ENCODE measurements at places on chromosomes 5 and 9.

DNA sequence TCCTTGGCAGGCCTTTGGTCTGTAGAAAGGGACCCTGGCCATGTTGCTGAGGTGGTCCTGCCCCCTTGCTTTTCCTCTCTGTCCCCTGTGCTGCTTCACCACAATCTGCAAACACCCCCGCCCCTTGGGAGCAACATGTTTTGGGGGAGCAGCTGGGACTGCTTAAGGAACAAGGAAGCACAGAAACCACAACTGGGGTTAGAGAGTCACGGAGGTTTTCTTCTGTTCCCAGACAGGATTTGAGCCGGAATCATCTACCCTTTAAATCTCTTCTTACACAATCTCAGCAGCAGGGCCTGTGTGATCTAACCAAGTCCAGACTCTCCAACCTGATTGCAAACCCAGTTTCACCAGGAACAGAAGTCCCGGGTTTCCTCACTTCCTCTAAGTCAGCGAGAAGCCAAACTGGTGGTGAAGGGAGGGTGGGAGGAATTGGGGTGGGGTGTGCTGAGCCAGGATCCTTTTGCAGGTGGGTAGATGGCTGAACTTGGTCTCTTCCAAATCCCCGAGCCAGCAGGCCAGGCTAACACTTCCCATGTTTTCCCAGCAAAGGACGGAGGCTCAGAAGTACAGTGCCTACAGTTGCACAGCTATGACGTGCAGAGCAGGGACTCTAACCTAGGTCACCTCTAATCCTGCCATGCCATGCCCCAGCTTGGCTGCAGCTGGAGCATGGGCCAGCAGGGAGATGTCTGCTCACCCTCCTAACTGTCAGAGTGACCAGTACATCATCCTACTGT lies 25.0 kb downstream of the SH3PXD2B start:
- no peak for DNase-seq

GRCh38 chr9:347667-348292 lies 133.1 kb downstream of the DOCK8 start:
- peak; percentile 60 for DNase-seq

- DNase-seq, result no peak
Observed at GRCh38 chr5:77322406-77322805, 111.9 kb downstream of the PDE8B start.

GRCh38 chr9:114288193-114289091 lies 34.5 kb upstream of the ORM1 start:
- DNase-seq, result peak; percentile 86

GRCh38 chr9:93674580-93675335 lies 98.4 kb downstream of the PHF2 start:
- DNase-seq, result no peak

DNA sequence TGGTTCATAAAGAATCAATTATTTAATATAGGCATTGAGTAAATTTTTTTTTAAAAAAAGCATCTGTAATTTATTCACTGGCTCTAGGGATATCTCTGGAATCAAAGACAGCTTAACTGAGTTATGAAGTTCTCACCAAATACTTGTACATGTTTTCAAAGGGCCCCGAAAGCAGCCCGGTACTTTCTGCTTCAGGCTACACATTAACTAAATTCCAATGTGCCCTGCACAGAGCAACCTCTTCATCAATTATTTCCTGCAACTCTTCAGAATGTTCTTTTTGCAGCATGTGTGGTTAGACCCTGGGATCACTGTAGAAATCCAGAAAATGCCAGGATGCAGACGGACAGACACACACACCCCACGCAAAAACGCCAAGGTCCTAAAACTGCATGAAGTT lies 209.0 kb downstream of the EFNA5 start:
- DNase-seq, result no peak

- DNase-seq, result no peak
Observed at GRCh38 chr5:93722588-93722987, 18.8 kb downstream of the POU5F2 start.

- DNase-seq, result no peak
Observed at GRCh38 chr5:173352366-173353349, 24.4 kb upstream of the STC2 start.

DNA sequence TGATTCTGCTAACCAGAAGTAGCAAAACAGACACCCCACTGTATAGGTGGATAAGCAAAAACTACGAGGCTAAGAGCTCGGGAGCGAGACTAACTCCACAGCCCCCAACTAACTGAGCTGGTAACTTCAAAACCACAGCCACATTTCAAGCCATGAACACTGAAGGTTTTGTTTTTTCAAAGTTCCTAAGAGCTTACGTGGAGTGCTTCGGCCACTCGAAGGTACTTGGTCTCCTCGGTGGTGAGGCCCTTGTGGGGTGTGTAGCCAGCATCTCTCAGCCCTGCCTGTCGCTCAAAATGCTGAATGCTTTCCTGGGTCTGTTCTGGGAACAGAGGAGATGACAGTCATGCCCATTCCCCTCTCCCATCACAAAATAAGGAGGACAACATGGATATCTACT lies 11.1 kb downstream of the KIAA1191 start:
- DNase-seq, result peak; percentile 35

- DNase-seq, result no peak
Observed at GRCh38 chr5:170746075-170746960, 37.2 kb upstream of the GABRP start.

DNA sequence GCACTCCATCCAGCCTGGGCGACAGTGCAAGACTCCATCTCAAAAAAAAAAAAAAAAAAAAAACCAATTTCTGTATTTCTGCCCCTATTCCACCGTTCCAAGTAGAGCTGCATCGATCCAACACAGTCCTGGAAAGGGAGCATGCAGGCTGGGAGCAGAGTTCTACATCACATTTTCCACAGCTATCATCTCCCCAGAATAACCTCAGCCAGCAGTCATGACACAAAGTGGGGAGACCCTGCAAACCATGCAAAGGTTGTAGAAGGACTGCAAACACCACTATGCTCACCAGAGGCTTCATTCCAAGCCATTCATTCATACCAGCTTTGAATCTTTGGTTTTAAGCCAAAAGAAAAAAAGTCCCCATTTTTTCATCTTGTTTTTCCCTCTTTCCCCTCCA lies 20.8 kb upstream of the ZNF354A start:
- DNase-seq, result no peak

DNA sequence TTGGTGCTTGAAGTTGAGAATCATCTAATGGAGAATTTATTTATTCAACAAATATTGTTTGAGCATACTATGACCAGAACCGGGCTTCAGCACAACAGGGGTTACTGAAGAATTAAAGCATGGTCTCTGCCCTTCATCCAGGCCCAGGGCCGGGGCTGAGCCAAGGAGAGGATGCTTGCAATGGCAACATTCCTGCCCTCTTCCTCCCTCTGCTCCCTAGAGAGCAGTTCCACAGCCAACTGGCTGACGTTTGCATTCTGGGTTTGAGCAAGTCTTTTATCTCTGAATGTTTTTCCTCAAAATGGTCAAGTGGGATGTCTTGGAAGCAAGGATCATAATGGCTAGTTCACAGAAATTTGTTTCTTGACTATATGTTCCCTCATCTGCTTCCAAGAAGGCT lies 80.7 kb downstream of the GLDC start:
- DNase-seq, result no peak

GRCh38 chr9:17349831-17350230 lies 215.0 kb downstream of the CNTLN start:
- peak; percentile 64 for DNase-seq

DNA sequence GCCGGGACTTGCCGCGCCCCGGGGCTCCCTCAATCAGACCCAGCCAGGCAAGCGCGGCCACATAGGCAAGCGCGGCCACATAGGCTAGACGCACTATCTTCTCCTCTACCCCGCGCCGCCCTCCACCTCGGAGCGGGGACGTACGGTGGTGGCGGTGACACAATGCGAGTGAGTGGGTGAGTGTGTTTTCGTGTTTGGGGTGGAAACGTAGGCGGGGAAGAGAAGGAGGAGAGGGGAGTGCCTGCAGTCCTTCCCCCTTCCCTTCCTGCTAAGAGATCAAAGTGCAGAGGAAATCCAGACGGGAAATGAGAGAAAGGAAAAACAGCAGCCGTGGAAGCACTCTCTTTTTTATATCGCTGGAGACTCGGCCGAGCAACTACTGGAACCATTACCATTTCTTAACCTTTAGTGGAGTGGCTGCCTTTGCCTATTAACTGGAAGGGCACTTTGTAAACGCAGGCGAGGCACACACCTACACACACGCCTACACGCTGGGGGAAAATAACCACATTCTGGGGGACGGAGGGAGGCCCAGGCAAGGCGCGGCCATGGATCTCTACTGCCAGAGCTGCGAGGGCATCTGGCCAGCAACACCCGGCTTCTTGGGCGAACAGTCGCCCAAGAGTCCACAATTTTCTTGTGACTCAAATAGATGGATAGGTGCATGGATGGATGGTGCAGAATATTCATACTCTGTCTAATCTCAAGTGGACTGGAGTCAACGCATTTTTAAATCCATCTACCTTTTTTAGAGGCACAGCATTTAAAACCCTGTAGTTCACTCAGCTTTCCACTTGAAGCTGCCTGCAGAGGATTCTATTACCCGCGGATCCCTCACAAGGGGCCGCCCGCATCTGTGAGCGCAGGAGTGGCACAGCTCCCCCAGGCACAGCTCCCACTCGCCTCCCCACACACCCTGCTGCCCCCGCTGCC lies 2.1 kb downstream of the EDIL3 start:
- DNase-seq, result peak; percentile 77

- peak; percentile 58 for DNase-seq
Observed at GRCh38 chr9:110877374-110877773, 160.9 kb downstream of the LPAR1 start.

DNA sequence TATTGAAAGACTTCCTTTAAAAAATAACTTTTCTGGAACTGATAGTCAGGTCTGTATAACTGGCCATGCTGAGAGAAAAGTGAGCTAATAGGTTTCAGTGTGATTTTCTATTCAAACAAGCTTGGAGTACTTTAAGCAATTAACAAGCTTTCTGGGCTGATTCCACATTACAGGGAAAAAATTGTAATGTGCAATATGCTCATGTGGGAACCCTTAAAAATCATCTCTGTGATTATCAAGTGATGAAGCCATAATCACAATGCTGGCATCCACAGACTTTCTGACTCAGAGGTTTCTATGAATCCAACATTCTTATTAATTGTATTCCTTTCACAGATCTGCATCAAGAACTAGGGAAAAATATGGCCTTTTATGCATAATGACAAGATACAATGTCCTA lies 212.2 kb upstream of the ACO1 start:
- no peak for DNase-seq

DNA sequence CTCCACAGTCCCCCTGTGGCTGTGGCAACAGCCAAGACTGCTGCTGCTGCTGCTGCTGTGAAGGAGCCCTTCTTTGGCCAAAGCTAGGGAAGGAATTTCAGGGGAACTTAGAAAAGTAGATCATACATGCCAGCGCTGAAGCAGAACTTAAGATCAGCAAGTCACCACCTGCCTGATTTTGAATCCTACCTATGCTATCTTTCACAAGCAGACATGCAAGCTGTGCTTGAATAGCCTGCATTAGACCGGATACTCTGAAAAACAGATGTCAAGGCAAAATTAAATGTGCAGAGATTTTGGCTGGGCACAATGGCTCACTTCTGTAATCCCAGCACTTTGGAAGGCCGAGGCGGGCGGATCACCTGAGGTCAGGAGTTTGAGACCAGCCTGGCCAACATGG lies 99.3 kb upstream of the ZNF366 start:
- no peak for DNase-seq

DNA sequence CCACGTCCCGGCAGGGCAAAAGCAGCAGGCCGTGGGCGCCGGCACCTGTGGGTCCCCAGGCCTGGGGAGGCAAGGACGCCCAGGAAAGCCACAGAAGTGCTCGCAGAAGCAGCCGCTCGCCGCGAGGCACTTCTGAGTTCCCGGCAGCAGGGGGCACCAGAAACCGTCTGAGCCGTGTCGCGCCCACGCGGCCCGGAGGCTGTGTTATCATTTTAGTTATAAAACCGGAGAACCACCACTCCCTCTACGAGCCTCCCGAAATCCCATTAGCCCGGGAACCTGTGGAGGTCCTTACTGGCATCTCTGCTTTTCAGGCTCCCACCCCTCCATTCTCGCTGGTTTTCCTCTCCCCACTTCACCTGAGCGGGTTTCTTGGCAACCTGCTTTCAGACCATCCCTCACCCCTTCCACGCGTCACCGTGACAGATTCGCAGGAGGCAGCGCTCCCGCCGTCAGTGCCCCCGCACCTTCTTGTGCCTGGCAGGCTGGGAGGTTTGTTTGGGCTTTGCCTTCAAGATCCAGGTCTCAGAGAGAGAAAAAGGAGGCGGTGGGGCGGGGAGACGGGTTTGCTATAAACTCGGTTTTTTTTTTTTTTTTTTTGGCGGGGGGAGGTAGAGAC lies 2.3 kb downstream of the GDNF start:
- DNase-seq, result peak; percentile 94

DNA sequence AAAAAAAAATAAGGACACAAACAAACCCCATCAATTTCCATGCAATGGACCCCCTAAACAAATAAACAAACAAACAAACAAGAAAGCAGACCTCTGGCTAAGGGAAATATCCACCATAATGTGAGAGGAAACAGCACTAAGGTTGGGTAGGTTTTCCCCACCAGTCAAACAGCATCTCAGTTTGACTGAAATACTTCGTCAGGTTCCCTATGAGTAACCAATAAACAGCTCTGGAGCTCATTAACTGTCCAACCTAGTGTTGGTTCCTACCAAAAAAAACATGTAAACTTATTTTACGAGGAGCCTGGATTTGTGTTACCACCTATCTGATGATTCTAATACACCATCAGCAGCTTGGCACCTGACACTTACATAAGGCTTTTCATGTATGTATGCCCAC lies 198.5 kb upstream of the TARS1 start:
- no peak for DNase-seq

- DNase-seq, result no peak
Observed at GRCh38 chr9:108325406-108325805, 530.4 kb downstream of the ACTL7B start.

- DNase-seq, result no peak
Observed at GRCh38 chr9:114746591-114747346, 59.1 kb downstream of the TNFSF15 start.

DNA sequence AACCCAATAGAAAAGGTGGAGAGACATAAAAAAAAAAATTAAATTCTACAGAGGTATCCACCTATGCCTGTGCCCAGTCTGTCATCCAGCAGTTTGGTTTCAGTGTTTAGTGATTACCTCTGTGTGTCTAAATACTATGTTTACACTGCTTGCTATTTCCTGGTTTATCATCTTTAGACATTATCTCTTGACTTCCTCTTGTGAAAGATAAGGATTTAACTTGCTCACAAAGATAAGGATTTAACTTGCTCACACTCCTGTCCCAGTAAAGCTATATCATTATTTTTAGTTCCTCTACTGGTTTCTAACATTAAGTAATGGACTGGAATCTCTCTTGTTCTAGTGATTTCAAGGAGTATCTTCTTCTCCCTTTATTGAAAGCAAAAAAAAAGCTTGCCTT lies 53.9 kb upstream of the ZFR start:
- DNase-seq, result no peak

DNA sequence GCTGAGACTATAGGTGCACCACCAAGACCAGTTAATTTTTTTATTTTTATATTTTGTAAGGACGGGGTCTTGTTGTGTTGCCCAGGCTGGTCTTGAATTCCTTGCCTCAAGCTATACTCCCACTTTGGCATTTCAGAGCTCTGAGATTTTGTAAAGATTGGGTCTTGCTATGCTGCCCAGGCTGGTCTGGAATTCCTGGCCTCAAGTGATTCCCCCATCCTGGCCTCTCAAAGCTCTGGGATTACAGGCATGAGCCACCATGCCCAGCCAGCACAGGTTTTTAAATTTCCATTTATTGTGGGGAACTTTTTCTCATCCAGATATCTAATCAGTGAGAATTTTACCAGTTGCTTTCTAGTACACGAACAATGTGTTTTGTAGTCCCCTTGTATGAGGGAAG lies 156.1 kb upstream of the VLDLR start:
- DNase-seq, result no peak
